ENCODE measurements at places on chromosomes 7 and 10. TPM values are rescaled to one million over a fixed set of nuclear protein-coding genes. Genes with fewer than 3 reads are reported as not detected.

The GARIN1A gene
- total RNA-seq = 1.8 TPM

DNA sequence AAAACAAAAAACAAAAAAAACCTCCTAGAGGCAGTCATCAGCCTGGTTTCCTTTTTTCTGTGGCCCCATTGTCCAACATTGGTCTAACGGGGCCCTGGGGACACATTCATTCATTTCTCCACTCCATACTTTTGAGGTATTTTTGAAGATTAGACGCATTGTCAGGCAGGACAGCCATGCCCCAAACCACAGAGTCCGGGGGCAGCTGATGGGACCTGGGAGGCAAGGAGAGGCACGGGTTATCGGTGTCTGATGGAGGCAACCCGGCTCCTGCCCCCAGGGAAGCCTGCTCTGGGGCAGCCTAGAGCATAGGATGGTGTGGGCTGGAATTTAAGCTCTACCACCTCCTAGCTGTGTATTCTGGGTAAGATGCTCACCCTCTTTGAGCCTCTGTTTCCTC is 6.5 kb upstream of the RABGEF1 start:
- no peak for ATAC-seq

The CAMK2G gene
- 19.5 TPM for total RNA-seq

DNA sequence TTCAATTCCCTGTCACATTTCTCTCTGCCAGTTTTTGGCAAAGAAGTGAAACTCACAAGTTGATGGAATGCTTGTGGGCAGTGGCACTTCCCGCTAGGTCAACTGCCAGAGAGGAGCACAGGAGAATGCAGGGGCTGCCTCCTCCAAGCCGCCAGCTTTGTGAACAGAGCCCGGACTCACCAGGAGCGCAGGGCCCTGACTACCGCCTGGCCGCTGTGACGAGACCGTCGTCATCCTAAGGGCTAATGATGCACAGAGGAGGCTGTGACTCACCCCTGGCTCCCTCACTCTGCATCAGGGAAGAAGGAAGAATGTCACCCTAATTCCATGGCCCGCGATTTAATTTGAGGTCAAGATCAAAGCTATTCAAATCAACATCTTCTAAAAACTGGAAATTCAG is 123.9 kb downstream of the TAX1BP1 start:
- ATAC-seq = no peak

GRCh38 chr10:124955243-124955642 is 13.3 kb downstream of the ZRANB1 start:
- ATAC-seq = no peak

DNA sequence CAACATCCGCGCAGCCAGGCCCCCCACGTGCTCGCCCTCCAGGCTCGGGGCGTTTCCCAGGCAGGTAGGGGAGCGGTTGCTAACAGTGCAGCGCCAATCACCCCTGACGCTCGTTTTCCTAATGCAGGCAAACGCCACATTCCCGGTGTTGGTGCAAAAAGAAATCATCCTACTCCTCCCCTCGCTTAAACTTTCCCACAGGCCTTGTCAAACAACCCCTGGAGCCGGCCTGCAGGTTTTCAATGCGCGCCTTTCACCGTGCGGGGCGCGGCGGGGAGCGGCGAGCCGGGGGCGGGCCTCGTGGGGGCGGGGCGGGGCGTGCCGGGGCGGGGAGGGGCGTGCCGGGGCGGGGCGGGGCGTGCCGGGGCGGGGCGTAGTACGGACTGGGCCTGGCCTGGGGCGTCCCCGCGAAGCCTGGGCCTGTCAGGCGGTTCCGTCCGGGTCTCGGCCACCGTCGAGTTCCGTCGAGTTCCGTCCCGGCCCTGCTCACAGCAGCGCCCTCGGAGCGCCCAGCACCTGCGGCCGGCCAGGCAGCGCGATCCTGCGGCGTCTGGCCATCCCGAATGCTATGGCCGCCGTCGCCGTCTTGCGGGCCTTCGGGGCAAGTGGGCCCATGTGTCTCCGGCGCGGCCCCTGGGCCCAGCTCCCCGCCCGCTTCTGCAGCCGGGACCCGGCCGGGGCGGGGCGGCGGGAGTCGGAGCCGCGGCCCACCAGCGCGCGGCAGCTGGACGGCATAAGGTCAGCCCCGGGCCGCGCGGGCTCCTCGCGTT is at the start of gene ECHDC3:
TSS of gene ECHDC3 (plus strand) at position 374 of the 770 bp plus-strand sequence. CDS start at position 569, 195 bp downstream.
- ATAC-seq = peak; percentile 94

GRCh38 chr10:35027567-35027966 is 62.6 kb downstream of the CUL2 start:
- no peak for ATAC-seq

The ADIRF gene
- not detected for total RNA-seq

DNA sequence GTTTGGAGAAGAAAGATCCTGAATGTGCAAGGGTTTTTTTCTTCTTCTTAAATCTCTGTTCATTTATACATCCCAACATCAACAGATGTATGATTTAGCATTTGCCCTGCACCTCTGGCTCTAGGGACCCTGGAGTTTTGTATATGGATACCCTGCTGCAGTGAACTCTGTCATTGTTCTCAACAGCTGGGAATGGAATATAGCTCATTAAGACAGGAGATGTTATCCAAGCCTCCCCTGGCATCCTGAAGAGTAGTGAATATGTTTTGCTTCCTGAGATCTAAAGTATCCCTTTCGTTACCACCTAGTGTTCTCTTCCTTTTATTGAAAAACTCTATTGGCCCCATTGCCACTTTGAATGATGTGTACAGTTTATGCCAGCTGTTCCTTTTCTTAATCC is 275.9 kb downstream of the EXOC4 start:
- no peak for ATAC-seq

DNA sequence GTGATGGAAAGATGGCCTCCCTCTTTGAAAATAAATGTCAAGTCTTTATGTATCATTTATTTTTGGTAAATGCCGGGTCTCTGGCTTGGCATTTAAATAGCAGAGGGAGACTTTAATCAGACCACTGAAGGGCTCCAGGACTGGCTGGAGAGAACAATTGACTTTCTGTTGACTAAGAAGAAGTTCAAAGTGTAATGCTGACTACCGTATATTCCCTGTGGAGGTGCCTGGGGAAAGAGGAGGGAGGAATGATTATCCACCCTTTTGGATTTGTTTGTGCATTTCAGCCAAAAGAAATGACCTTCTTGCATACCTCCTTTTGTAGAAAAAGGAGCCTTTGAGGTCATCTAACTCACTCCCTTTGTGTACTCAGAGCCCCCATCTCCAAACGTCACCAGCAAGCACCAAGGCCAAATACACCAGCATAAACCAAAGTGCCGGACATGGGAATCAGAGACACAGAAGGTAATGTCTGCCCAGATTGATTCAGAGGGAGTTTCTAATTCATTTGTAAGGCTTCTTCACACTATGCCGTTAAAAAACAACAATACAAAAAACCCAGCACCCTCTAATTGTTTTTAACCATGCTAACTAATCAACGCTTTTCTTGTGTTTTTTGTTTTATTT is 75.2 kb downstream of the PRLHR start:
- no peak for ATAC-seq

The MEOX2 gene
- total RNA-seq = not detected

GRCh38 chr7:41149576-41149975 is 553.3 kb downstream of the INHBA start:
- ATAC-seq = no peak

DNA sequence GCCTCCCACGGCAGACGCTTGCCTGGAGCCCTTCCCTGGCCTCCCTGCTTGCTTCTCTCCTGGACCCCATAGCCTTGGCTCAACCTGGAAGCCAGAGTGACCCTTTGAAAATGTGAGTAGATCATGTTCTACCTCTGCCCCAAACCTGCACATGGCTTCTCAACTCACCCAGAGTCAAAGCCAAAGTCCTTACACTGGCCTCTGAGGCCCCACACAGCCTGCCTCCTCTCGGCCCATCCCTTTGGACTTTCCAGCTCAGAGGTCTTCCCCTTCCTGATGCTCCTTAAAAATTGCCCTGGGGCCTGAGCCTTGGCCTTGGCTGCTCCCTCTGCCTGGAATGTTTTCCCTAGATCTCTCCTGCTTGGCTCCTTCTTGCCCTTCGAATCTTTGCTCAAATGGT is 32.5 kb downstream of the COL17A1 start:
- ATAC-seq = no peak

- ATAC-seq = no peak
Measured at GRCh38 chr10:92547676-92548075, 26.2 kb downstream of the IDE start.

GRCh38 chr7:16420329-16420648 is 1.0 kb downstream of the CRPPA start:
- peak; percentile 0 for ATAC-seq
